Fibroblast of skin of scalp (primary cell): ENCODE measurements at places on chromosomes 2 and 18.

DNA sequence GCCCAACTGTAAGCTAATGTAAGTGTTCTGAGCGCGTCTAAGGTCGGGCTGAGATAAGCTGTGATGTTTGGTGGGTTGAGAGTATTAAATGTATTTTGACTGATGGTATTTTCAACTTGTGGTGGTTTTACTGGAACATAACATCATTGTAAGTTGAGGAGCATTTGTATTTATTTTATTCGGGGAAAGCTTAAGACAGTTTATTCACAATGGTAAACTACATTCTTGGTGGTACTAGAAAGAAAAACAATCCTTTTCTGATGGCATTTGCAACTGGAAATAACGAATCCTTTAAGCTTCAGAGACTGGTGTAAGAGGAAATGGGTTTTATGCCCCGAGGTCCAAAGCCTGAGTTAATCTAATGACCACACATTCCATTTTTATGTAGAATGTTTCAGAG is 283.3 kb upstream of the NETO1 start:
- DNase-seq = no peak

GRCh38 chr2:69798909-69799526 is 30.4 kb upstream of the GMCL1 start:
- DNase-seq = peak; percentile 56

GRCh38 chr18:35189510-35189909 is 51.3 kb upstream of the ZNF397 start:
- no peak for DNase-seq

DNA sequence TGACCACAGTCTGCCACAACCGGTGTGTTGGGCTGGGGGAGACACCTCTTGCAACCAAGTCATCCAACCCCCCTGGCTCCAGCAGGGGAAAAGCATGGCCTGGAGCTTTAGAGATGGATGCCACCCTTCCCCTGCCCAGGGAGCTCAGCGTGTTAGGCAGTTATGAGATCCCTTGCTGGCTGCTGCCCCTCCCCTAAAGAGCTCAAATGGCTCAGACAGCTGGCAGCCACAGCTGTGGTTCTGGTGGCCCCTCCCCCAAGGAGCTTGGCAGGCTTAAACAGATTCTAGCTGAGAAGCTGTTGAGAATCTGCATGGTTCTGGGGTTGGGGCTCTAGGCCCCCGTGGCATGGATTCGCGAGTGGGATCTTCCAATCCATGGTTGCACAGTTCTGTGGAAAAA is 64.7 kb downstream of the TEX51 start:
- DNase-seq = no peak
